Activated CD8-positive, alpha-beta memory T cell treated with anti-CD3 and anti-CD28 coated beads for 36 hours (primary cell): ENCODE measurements at places on chromosomes 7 and 10. TPM values are rescaled to one million over a fixed set of nuclear protein-coding genes. Genes with fewer than 3 reads are reported as not detected.

CUBN gene
- 0.19 TPM for total RNA-seq

ASAH2 gene
- total RNA-seq, result 4.8 TPM

LAMB1 gene
- total RNA-seq, result 0.04 TPM

GRID2IP gene
- 0.40 TPM for total RNA-seq

SFMBT2 gene
- 22.6 TPM for total RNA-seq

CSTF2T gene
- total RNA-seq, result 28.6 TPM

SORCS3 gene
- total RNA-seq, result not detected

ELFN1 gene
- 0.27 TPM for total RNA-seq

OR9A2 gene
- not detected for total RNA-seq

ST8SIA6 gene
- total RNA-seq, result not detected

KLLN gene
- total RNA-seq, result 0.80 TPM

OPALIN gene
- total RNA-seq, result not detected

CDK14 gene
- 0.31 TPM for total RNA-seq

TMEM236 gene
- total RNA-seq, result 0.04 TPM

RAB19 gene
- 6.3 TPM for total RNA-seq

ASB4 gene
- total RNA-seq, result not detected

C10orf67 gene
- not detected for total RNA-seq

NEUROD6 gene
- not detected for total RNA-seq

GPER1 gene
- not detected for total RNA-seq

PRSS2 gene
- not detected for total RNA-seq

GIMAP1 gene
- 3.6 TPM for total RNA-seq

NODAL gene
- not detected for total RNA-seq

VAX1 gene
- not detected for total RNA-seq

TEX47 gene
- total RNA-seq, result not detected

LRRC4 gene
- not detected for total RNA-seq

CCDC186 gene
- 9.9 TPM for total RNA-seq

CYTH3 gene
- 2.3 TPM for total RNA-seq
